ENCODE measurements at places on chromosomes 2 and 18. TPM values are rescaled to one million over a fixed set of nuclear protein-coding genes. Genes with fewer than 3 reads are reported as not detected.

The METTL4 gene
- total RNA-seq, result 17.2 TPM

The ZNF521 gene
- 32.0 TPM for total RNA-seq

The SULT1C4 gene
- total RNA-seq, result 7.3 TPM

The OSBPL6 gene
- 37.3 TPM for total RNA-seq

The TCF4 gene
- 310 TPM for total RNA-seq

The UGT1A6 gene
- total RNA-seq, result not detected

The INHBB gene
- total RNA-seq, result 5.5 TPM

The C2orf72 gene
- total RNA-seq, result 73.7 TPM

The HJURP gene
- total RNA-seq, result not detected

The IL1A gene
- 0.23 TPM for total RNA-seq

The RPL37A gene
- total RNA-seq, result 1,613 TPM

The FAM110C gene
- total RNA-seq, result 5.7 TPM

The COQ10B gene
- 32.7 TPM for total RNA-seq

The TRIM43 gene
- total RNA-seq, result not detected

The HAUS1 gene
- 8.4 TPM for total RNA-seq

The BMP10 gene
- total RNA-seq, result not detected

The PIEZO2 gene
- 23.4 TPM for total RNA-seq

The LAMA3 gene
- total RNA-seq, result 5.8 TPM

All from dorsolateral prefrontal cortex (tissue), 122 donors.